ENCODE measurements at places on chromosomes 13 and 19. TPM values are rescaled to one million over a fixed set of nuclear protein-coding genes. Genes with fewer than 3 reads are reported as not detected.

The SSC5D gene
- 81.2 TPM for total RNA-seq

The CD33 gene
- not detected for total RNA-seq

The KLC3 gene
- total RNA-seq, result not detected

The REEP6 gene
- total RNA-seq, result 5.0 TPM

The BSPH1 gene
- total RNA-seq, result not detected

The IGSF23 gene
- not detected for total RNA-seq

The FREM2 gene
- not detected for total RNA-seq

The GPR4 gene
- total RNA-seq, result 1.8 TPM

The ZNF296 gene
- total RNA-seq, result not detected

The RAB3A gene
- 1.9 TPM for total RNA-seq

The PEAK3 gene
- not detected for total RNA-seq

The TMC4 gene
- not detected for total RNA-seq

The FGF21 gene
- total RNA-seq, result not detected

The CERS1 gene
- 0.56 TPM for total RNA-seq

The SIX5 gene
- total RNA-seq, result 28.0 TPM

The PABPC3 gene
- not detected for total RNA-seq

The RFXAP gene
- total RNA-seq, result 1.3 TPM

The TPRX2 gene
- total RNA-seq, result not detected

The BORA gene
- 3.1 TPM for total RNA-seq

The SIRT6 gene
- 15.2 TPM for total RNA-seq

The ATP4A gene
- not detected for total RNA-seq

The ATXN8OS gene
- not detected for total RNA-seq

The CEACAM20 gene
- total RNA-seq, result not detected

The CYP2B6 gene
- total RNA-seq, result not detected

The SH2D3A gene
- total RNA-seq, result not detected

The OR4F17 gene
- not detected for total RNA-seq

The RASAL3 gene
- total RNA-seq, result not detected

The COL5A3 gene
- total RNA-seq, result 52.1 TPM

The PSG11 gene
- not detected for total RNA-seq

The ZNF625 gene
- total RNA-seq, result 4.2 TPM

The ZNF628 gene
- total RNA-seq, result 5.8 TPM

The TPTE2 gene
- total RNA-seq, result not detected

The TJP3 gene
- not detected for total RNA-seq

The FCAR gene
- not detected for total RNA-seq

The ZNF626 gene
- total RNA-seq, result 5.6 TPM

The ZGLP1 gene
- 3.2 TPM for total RNA-seq

The LPAR2 gene
- 0.81 TPM for total RNA-seq

The KDELR1 gene
- 192 TPM for total RNA-seq

The NDFIP2 gene
- total RNA-seq, result 11.5 TPM

The FFAR3 gene
- total RNA-seq, result 0.19 TPM

The TEAD2 gene
- total RNA-seq, result 18.6 TPM

The KLF5 gene
- 1.2 TPM for total RNA-seq

The CA11 gene
- total RNA-seq, result 2.5 TPM

The LRRC8E gene
- 4.1 TPM for total RNA-seq

The MBD3L3 gene
- not detected for total RNA-seq

The ICAM4 gene
- 0.50 TPM for total RNA-seq

The ICAM1 gene
- 12.8 TPM for total RNA-seq

The SBK3 gene
- total RNA-seq, result not detected

The MYH14 gene
- total RNA-seq, result 0.19 TPM

Measured in cardiac ventricle fibroblast (primary cell).